ENCODE measurements at places on chromosomes 7 and 10.

DNA sequence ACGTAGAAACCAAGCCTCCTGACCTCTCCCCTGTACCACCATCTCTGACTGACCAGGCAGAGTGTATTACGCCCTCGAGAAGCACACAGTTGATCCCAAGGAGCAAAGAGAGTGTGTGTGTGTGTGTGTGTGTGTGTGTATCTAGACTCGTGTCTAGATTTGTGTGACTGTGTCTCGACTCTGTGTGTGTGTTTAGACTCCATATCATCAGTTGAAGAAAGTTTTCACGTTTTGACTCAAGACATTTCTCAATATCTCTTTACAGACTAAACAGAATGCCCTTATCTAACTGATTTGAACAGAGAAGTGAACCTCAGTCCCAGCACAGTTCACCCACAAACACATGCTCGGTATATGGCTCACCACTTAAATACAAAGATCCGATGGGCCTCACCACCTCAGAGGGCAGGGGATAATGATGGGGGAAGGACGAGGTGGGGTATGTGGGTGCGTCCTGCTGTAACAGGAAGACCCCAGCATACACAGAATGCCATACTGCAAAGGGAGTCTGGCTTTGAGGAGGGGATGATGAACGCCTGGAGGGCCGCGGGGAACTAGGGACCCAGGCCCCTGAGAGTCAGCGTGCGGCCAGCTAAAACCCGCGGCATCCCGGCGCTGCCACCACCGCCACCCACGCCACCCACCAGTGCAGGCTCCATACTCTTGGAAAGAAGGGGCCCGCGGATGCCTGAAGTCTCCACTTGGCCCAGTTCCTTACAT, 780 bp downstream of the ALDH18A1 start:
- peak; percentile 10 for DNase-seq

DNA sequence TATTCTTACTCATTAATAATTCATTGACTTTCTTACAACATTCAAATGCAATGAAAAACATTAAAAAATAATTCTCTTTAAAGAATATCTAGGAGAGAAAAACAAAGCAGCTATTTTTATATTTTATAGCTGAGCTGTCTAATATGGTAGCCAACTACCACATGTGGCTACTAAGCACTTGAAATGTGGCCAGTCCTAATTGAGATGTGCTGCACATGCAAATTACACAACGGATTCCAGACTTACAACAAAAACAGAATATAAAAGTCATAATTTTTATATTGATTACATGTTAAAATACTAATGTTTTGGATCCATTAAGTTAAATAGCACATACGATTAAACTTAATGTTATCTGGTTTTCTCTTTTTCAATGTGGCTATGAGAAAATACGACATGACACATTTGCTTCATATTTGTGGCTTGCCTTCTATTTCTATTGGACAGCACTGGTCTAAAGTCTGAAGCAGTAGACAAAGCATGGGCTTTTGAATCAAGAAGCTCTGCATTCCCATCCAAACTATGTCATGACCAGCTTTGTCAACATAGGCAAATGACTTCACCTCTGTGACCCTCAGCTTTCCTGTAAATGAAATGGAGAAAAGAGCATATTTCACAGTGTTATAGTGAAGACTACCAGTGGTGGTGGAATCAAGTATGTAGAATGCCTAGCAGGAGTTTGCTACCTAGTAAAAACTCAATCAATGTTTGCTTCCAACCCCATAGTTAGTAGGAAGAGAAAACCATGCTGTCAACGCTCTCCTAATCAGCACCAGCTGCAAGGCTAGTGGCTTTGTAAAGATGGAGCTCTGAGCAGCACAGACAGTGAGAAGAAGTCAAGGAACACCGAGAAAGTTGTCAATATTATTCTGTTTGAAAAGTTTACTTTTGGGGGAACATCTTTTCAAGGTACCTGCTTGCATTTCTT, 37.1 kb upstream of the GDF10 start:
- no peak for DNase-seq

DNA sequence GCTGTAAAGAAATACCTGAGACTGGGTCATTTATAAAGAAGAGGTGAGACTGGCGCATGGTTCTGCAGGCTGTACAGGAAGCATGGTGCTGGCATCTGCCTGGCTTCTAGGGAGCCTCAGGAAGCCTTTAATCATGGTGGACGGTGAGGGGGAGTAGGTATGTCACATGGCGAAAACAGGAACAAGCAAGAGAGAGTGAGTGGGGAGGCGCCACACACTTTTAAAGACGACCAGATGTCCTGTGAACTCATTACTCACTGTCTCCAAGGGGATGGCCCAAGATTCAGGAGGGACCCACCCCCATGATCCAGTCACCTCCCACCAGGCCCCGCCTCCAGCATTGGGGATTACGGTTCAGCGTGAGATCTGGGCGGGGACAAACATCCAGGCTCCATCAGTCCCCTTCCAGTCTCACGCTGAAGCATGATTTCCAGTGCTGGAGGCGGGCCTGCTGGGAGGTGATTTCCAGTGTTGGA, 3.2 kb downstream of the ZNF316 start:
- DNase-seq = no peak

GRCh38 chr7:77413861-77414424, 2.2 kb downstream of the GSAP start:
- no peak for DNase-seq

DNA sequence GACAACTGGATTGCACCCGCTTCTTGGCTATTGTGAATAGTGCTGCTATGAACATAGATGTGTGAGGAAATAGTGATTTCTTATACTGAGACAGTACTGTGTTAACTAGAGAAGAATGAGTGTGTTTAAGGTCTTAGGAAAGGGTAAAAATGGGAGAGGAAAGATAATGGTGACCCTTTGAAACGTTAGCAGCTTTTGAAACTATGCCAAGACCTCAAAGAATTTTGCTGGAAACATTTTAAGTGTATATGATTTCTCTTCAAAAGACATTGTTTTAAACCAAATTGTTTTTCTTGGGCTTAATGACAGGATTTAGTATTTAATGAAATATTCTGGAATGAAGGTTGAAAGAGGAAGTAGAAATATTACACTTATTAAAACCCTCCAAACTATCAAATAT, 100.8 kb upstream of the ARHGAP21 start:
- no peak for DNase-seq

DNA sequence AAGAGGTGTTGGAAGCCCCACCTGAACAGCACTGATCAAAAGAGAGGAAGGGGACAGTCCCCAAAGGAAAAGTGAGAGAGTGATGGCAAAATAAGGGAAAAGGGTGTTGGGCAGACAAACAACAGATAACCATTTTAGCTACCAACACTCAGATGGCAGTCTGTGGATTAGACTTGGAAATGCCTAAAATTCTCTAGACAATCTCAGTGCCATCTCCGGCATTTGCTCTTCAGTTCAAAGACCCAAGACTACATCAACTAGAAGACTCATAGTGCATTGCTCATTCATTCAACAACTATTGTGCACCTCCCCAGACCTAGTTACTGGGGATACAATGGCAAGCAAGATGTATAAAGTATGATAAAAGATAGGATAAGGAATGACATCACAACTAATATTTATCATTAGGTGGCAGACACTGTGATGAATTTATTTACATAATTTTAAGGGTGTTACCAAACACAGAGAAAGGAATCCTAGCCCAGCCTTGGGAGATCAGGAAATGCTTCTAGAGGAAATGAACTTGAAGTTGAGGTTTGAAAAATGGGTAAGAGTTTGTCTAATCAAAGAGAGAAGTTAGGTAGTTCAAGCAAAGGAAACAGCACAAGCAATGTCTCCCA, 109.3 kb upstream of the ARID5B start:
- DNase-seq = no peak

GRCh38 chr10:6464862-6465430, 115.1 kb downstream of the PRKCQ start:
- no peak for DNase-seq

GRCh38 chr10:80153460-80153859, 20.9 kb downstream of the PLAC9 start:
- no peak for DNase-seq

DNA sequence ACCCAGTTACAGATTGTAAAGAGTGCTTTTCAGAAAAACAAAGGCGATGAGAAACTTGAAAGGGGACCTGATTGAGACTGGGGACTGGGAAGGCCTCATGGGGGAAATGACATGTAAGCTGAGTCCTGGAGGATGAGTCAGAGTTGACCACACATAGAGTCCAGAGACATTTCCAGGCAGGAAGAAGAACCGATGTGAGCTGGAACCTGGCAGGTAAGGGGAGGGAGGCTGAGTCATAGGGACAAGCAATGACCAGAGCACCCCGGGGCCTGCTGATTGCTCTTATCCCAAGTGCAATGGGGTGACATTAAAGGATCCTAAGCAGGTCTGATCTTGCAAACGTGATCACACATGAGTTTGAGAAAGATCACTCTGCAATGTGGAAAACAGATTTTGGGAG, 11.7 kb downstream of the TLL2 start:
- no peak for DNase-seq

DNA sequence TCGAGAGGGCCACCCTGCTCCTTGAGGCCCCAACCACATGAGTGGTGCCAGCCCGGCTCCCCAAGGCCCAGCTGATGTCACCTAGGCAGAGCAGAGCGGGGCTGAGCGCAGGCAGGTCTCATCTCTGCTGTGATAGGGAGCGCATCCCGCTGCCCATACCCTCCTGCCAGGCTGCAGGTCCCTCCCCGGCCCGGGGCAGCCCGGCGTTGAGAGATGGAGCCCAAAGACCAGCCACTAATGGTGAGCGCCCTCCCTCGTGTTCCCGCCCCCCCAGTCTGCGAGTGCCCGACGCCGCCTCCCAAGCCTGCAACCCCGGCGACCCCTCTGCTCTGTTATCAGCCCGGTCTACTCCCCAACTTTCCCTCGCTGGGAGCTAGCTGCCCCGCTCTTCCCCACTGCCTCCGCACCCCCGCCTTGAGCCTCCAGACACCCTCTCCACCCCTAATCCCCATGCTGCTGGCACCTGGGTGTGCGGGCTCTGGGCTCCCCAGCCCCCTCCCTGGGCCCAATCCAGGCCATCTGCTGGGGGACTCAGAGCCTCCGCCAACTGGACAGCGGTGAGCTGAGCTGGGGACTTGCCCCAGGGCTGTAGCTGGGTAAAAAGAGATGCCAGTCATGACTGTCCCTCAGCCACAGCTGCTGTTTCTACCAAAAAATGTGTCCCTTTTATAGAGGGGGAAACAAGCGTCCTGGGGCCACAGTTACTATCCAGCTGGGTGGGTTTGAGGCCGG, 19.7 kb upstream of the CHST12 start:
- no peak for DNase-seq

DNA sequence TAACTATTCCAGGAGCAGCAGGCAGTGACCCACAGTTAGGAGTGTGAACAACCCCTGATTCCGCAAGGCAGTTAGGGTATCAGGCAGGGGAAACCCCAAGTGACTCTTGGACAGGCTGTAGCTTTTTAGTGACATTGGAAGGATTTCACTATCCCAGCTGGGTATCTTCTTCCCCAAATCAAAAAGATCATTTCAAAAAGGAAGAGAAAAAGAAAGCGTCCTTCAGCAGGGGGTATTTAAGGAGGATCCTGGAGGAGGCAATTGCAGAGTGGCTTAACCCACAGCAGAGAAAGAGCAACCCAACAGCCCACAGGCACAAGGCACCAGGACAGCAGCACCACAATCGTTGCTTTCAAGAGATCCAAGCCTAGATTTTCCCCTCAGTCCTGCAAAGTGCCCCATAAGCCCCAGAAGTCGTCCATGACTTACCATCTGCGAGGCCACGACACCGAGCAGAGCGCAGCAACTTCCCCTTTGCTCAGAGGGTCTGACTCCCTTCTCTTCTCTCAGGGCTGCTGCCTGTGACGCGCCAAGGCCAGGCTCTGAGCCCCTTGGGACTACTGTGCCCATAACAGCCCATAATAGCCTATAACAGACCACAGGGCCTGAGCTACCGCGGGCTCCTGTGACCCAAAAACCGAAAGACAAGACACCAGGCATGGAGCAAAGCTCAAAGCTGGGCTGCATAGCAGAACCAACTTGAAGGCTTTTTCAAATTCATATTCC, 19.8 kb downstream of the PIK3AP1 start:
- DNase-seq = peak; percentile 82

DNA sequence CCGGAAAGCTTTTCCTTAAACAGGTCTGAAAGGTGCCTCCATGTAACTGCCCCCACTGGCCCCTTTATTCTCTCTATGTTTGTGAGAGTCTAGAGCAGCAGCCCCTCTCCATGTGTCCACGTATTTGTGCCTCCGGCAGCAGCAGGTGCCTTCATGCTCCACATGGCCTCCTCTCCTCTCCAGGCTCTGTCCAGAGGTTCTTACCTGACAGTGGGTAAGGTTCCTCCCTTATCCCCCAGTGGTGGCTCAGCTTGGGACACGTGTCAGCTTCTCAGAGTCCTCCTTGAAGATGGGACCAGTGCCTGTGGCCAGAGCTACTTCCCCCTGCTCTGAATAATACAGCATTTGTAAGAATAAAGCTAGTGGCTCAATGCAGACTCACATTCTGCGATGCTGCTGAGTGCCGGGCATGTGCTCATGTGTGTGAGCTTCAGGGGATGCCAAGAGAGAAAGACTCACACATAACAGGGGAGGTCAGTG, 7.9 kb downstream of the CALML3 start:
- no peak for DNase-seq

Measured in CD4-positive, alpha-beta T cell treated with Interleukin-1 beta for 1 hour (primary cell).